Activated CD4-positive, alpha-beta memory T cell treated with anti-CD3 and anti-CD28 coated beads for 36 hours (primary cell): ENCODE measurements at places on chromosomes 1 and 21. TPM values are rescaled to one million over a fixed set of nuclear protein-coding genes. Genes with fewer than 3 reads are reported as not detected.

NGF gene
- not detected for total RNA-seq

TSPAN1 gene
- total RNA-seq = 0.83 TPM

RPE65 gene
- not detected for total RNA-seq

ATAD3B gene
- total RNA-seq = 35.4 TPM

DISP1 gene
- 1.1 TPM for total RNA-seq

SAMD13 gene
- total RNA-seq = 0.38 TPM

CATSPERE gene
- total RNA-seq = 0.34 TPM

SLC30A7 gene
- total RNA-seq = 40.0 TPM

TRPM2 gene
- total RNA-seq = 1.6 TPM

DPH2 gene
- total RNA-seq = 24.8 TPM

RGS13 gene
- not detected for total RNA-seq

ZSCAN20 gene
- total RNA-seq = 4.1 TPM

NCAM2 gene
- not detected for total RNA-seq

AIRE gene
- not detected for total RNA-seq

KCNT2 gene
- not detected for total RNA-seq

CASQ2 gene
- total RNA-seq = not detected

NFIA gene
- 7.1 TPM for total RNA-seq

GNAT2 gene
- 0.31 TPM for total RNA-seq

NECAP2 gene
- 82.0 TPM for total RNA-seq

GSTM5 gene
- not detected for total RNA-seq

TMOD4 gene
- 2.7 TPM for total RNA-seq

HMGCS2 gene
- total RNA-seq = not detected

GRIK3 gene
- total RNA-seq = not detected

ADGRL4 gene
- total RNA-seq = not detected

UBXN10 gene
- 0.53 TPM for total RNA-seq

SV2A gene
- total RNA-seq = 9.6 TPM

ICOSLG gene
- 2.4 TPM for total RNA-seq

SMIM1 gene
- total RNA-seq = 2.5 TPM

PROK1 gene
- not detected for total RNA-seq

FALEC gene
- not detected for total RNA-seq

BATF3 gene
- 314 TPM for total RNA-seq

STX12 gene
- total RNA-seq = 32.0 TPM

CCT3 gene
- 344 TPM for total RNA-seq

HES3 gene
- not detected for total RNA-seq

RGSL1 gene
- not detected for total RNA-seq

GABRD gene
- not detected for total RNA-seq

KRTAP12-2 gene
- total RNA-seq = not detected

KIAA1614 gene
- not detected for total RNA-seq

TLCD4 gene
- 0.15 TPM for total RNA-seq

ATP5PB gene
- 302 TPM for total RNA-seq

FAM110D gene
- not detected for total RNA-seq

CELA3B gene
- not detected for total RNA-seq

KTI12 gene
- 11.2 TPM for total RNA-seq

TSACC gene
- total RNA-seq = not detected

MRAP gene
- total RNA-seq = not detected

ARL8A gene
- 38.2 TPM for total RNA-seq

SLAMF9 gene
- total RNA-seq = not detected

ASB17 gene
- not detected for total RNA-seq

HAO2 gene
- not detected for total RNA-seq

LCE2A gene
- total RNA-seq = not detected

COL6A2 gene
- total RNA-seq = 4.8 TPM
